ENCODE measurements at places on chromosomes 1 and 21.

GRCh38 chr1:183869230-183869629 lies 64.3 kb downstream of the RGL1 start:
- no peak for DNase-seq

DNA sequence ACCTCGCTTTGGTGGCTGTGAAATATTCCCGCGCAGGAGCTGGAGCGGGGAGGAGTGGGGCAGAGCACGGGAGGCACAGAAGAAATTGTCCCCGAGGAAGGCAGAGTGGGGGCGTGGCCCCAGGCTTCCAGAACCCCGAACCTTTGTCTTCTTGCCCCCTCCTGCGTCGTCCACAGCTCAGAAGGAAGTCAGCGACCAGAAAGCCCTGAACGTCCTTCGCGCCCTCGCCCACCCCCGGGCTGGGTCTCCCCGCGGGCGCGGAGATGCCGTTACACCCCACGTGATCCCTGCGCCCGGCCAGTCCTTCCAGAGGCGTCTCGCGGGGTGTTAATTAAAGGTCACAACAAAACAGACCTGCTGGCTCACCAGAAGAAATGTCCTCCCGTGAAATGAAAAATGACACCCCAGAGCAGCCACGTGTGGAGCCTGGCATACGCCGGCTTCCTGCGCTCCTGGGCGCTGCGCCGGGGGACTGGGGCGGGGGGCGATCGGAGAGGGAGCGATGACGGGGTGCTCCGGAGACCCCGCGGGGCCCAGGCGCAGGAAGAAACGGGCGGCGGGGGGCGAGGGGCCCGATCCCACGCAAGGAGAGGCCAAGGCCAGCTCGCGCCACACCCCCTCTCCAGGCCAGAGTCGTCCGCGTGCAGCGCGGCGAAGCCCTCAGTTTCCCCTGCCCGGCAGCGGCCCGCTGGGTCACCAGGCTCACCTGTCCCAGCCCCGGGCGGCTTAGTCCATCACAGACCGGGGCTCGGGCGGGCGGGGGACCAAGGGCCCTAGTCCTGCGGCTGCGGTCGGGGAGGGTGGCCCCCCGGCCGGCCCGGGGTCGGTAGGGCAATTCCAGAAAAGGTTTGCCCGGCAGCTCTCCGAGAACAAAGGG lies 995 bp upstream of the KIF26B start:
- DNase-seq, result no peak

DNA sequence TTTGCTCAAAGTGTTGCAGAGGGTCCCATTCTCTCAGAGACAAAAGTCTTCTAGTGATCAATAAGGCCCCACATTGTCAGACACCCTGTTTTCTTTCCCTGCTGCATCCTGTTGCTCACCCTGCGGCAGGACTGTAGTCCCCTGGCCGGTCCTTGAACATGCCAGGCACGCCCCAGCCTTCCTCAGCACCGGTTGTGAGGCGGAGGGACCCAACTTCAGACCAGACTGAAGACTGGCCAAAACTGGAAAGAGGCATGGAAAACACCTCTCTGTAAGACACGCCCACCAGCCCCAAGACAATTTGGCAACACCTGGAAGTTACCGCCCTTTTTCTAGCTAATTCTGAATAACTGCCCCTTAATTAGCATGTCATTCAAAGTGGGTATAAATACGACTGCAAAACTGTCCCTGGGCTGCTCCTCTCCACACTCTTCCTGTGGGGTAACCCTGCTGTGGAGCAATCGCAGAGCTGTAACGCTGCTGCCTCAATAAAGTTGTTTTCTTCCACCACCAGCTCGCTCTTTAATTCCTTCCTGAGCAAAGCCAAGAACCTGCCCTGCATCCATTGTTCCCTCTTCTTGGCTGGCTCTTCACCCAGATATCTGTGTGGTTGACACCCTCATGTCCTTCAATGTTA lies 23.8 kb downstream of the PLA2G2A start:
- no peak for DNase-seq

GRCh38 chr1:18921516-18922251 lies 19.3 kb upstream of the ALDH4A1 start:
- no peak for DNase-seq

- DNase-seq, result no peak
Measured at GRCh38 chr1:218717575-218717974, 372.4 kb downstream of the TGFB2 start.

DNA sequence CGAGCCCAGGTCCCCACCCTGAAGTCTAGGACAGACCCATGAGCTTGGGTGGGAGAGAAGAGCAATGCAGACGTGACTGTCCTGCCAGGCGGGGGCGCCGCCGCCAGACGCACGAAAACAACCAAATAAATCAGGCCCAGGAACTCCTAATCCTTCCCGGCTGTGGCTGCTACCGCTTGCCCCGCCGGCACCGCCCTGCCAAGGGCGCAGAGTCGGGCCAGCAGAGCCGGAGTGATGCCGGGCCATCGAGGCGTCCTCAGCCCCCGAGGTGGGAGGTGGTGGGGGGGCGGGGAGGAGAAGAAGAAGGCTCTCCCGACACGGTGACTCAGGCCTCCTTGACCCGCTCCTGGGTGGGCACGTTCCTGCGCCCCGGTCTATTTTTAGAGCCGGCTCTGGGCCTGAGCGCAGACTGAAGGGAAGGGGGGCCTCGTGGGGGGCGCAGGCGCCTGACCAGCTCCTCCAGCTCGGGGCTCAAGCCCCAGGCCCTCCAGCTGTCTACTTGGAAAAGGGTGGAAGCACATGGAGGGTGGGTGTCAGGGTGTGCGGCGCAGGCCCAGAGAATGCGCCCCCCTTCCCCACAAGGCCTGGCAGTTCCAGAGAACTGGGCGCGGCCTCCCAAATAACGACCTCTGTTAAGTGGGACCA lies 10.7 kb upstream of the COL16A1 start:
- no peak for DNase-seq

GRCh38 chr1:220705782-220706181 lies 15.6 kb downstream of the C1orf115 start:
- DNase-seq, result no peak

GRCh38 chr1:10236405-10237156 lies 26.2 kb downstream of the KIF1B start:
- no peak for DNase-seq

DNA sequence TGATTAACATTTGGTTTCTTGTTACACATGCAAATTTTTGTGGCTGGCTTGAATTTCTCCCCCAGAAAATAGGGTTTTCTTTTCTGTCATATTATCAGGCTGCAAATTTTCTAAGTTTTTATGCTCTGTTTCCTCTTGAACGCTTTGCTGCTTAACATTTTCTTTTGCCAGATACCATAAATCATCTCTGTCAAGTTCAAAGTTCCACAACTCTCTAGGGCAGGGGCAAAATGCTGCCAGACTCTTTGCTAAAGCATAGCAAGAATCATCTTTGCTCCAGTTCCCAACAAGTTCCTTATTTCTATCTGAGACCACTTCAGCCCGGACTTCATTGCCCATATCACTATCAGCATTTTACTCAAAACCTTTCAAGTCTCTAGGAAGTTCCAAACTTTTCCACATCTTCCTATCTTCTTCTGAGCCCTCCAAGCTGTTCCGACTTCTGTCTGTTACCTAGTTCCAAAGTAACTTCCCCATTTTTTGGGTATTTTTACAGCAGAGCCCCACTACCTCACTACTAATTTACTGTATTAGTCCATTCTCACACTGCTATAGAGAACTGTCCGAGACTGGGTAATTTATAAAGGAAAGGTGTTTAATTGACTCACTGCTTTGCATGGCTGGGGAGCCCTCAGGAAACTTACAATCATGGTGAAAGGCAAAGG lies 486.9 kb upstream of the NCAM2 start:
- no peak for DNase-seq

DNA sequence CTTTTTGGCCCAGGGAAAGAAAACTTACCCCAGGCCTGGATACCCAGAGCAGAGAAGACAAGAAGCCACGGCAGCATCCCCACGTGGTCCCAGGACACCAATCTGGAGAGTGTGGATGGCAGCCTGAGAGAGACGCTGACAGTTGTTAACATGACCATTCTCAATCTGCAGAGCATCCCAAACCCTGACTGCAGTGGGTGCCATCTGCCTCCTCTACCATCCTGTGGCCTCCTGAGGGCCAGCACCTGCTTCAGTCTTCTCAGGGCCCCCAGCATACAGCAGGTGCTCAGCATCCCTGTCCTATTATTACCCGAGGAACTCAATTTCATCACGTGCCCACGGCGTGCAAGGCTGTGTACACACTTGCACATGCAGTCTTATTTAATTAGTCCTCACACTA lies 785 bp downstream of the PGLYRP4 start:
- no peak for DNase-seq

- no peak for DNase-seq
Measured at GRCh38 chr1:164755690-164756089, 196.7 kb downstream of the PBX1 start.

DNA sequence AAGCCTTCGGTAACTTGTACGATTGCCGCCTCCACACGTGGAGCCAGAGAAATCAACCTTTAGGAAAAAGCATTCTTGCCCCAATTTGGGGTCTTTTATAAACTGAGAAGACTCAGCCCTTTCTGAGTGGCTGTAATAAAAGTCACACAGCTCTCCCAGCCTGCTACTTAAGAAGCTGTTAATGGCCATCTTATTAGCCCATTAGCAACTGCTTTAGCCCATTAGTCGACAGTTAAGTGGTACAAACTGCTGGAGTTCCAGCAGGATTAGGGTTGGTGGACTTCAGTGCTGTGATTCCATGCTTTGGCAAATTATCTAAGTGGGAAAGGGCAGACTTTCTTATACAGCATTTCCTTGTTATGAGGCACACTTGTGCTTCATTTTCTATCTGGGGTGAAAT lies 461.3 kb downstream of the RPS6KC1 start:
- no peak for DNase-seq

- DNase-seq, result peak; percentile 19
Measured at GRCh38 chr1:8423692-8424538, 106.0 kb downstream of the SLC45A1 start.

GRCh38 chr21:34154878-34155277 lies 81.5 kb downstream of the MRPS6 start:
- no peak for DNase-seq

- DNase-seq, result peak; percentile 19
Measured at GRCh38 chr1:31760471-31761470, 3.4 kb downstream of the ADGRB2 start.

DNA sequence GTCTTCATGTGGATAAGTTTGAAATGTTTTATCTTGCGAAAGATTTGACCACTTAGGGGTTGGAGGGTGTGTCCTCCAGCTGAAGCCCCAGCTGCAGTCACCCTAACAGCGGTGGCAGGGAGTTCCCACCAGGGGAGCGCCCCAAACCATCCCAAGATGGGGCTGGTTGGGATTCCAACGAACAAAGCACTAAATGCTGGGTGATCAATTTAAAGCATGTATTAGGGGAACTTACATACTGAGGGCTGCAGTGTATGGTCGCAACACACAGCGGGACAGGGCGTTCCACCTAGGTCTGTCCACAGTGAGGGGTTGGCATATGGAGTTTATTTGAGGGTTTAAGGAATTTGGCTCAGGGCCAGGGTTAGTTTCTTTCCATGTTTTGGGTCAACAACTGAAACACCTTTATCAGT lies 26.3 kb downstream of the SLC37A1 start:
- no peak for DNase-seq

DNA sequence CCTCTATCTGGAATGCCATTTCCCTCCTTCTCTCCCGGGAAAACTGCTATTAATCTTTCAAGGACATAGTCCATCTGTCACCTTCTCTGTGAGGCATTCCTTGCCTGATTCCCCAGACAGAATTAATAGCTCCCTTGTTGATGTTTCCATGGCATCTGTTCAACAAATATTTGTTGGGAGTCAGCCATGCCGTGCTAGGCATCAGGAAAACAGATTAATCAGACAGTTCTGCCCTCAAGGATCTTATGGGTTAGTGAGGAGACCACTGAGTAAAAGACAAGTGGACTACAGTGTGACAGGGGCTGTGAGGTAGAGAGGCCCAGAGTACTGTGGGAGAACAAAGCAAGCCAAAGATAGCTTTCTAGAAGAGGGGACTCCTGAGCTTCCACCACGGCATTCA lies 11.4 kb upstream of the MAGOH start:
- no peak for DNase-seq

- DNase-seq, result no peak
Measured at GRCh38 chr1:2610036-2610959, 22.5 kb downstream of the MMEL1 start.

DNA sequence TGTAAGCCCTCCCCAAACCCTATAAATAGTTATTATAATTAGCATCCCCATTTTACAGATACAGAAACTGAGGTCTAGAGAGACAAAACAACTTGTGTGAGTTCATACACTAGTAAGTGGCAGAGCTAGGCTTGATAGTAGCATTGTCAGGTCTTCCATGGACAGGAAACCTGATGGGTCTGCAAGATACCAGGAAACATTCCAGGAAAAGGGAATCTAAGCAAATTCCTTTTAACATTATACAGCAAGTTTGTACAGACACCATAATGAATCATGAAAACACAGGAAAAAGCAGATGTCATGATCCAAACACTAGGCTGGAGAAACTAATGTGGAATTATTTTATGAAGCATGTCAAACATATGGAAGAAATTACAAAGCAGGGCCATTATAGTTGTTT lies 89.1 kb upstream of the KCNK2 start:
- no peak for DNase-seq

DNA sequence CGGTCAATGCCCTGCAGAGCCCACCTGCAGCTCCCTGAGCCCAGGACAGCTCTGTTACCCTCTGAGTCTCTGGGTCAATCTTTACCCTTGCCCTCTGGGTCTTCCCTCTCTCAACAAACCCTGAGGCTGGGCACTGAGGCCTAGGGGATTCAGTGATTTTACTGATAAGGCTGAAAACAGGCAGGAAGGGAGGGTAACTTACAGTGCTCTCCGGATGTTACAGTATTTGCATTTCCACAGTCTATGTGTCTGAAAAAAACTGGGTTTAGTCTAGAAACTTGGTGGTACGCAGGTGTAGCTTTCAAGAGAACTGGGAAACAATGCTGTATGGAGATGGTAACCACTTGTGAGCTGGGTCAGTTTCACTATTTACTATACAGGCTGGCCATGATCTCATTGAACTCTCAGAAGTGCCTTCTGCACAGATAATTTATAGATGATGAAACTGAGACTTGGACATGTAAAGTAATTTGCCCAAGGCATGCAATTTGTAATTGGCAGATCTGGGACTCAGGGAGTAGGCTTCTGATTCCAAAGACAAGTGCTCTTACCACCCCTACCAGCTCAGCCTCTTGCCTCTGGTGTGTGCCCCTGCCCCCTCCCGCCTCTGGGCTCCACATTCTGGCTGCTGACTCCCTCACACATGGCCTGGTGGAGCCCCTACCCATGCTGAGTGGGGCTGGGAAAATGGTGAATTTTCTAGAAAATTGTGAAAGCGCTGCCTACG lies 48.8 kb downstream of the TENT5C start:
- DNase-seq, result no peak

GRCh38 chr1:75672528-75673393 lies 51.7 kb upstream of the ACADM start:
- DNase-seq, result no peak

DNA sequence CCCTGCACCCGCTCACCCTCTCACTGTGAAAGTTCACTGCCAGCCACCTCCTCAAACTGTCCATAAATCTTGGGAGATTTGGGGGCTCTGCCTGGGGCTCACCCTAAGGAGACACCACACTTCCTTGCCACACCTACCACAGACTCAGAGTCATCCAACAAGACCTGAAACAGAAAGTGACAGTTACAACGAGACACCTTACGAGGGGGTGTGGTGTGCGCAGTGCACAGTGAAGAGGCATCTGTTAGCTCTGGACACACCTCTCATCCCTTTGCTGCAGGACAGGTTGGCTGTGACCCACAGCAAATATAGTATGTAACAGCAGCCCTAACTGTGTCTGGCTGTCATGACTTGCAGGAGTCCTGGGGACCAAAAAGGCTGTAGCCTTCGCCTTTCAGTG lies 190.2 kb downstream of the NR5A2 start:
- DNase-seq, result no peak

GRCh38 chr1:233655301-233655740 lies 41.4 kb downstream of the KCNK1 start:
- DNase-seq, result no peak

- no peak for DNase-seq
Measured at GRCh38 chr1:39938856-39939255, 16.1 kb upstream of the MFSD2A start.
